ENCODE measurements at places on chromosomes 3 and 15.

DNA sequence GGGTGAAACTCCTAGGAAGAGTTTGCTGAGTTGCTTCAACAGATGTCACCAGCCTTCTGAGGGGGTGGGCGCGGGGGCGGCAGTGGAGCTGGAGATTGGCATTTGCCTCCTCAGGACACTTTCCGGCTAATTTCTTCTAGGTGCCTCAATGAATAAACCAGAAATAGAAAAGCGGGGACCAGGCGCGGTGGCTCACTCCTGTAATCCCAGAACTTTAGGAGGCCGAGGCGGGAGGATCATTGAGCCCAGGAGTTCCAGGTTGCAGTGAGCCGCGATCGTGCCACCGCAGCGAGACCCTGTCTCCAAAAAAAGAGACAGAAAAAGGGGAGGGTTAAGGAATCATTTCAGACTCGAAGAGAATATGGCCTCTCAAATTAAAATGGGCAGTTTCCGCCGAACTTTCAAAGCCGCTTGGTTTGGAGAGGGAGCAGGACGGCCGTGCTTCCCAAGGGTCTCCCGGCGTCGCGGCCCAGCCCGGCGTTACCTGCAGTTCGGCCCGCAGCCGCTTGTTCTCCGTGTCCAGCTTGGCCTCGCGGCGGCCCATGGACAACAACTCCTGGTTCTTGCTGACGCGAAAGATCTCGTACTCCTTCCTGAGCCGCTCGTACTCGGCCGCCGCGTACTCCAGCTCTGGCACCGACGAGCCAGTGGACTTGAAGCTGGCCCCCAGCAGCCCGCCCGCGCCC is 587 bp downstream of the NPHP3 start:
- no peak for DNase-seq

DNA sequence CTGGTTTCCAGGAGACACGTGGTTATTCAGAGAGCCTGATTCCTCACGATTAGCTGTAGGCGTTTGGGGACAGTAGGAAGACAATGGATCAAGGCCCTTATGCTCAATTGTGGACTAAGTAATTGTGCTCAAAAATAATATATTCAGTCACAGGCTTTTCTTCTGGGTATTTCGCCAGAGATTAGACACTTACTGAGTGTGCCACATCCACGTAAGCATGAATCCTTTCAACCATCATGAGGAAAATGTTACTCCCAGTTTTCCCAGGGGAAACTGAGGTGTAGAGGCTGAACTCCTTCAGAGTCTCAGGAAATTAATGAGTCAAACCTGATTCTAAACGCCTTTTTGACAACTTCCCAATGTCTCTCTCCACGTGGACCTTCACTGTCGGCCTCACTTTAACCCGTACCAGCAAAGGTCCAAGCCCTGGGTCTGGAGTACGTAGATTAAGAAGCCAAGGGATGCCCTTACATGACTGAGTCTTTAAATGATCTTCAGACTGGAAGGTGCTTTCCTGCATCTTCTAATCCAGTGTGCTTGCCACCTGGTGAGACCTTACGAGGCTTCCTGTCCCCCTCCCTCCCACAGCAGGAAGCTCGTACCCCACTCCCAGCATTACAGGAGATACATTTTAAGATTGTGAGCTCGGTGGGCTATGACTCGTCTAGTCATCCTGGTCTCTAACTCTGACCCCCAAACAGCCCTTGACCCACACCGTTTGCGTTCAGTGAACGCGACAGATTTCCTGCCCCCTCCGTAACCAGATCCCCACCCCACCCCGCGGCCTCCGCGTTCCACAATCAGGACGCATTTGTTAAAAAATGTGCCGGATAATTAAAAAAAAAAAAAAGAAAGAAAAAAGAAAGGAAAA is 1.7 kb downstream of the PKM start:
- no peak for DNase-seq

GRCh38 chr3:59401924-59402323 is 352.1 kb upstream of the CFAP20DC start:
- DNase-seq: no peak

DNA sequence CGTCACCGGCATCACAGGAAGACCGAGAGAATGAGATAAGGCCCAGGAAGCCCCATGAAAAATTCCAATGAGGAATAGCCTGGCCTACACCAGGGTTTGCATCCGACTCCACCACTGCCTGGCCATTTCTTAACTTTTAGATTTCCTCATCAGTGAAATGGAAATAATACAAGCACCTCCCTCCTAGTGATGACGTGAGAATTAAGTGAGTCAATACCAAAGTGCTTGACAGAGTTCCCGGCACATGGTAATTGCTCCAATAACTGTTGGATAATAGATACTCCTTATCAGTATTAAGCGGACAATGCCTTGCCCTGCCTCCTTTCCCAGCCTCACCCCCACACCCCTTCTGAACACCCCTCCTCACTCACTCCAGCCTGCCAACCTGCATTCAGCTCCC is 105.4 kb downstream of the TLE3 start:
- DNase-seq: no peak

GRCh38 chr3:71868876-71869275 is 83.9 kb upstream of the PROK2 start:
- DNase-seq: no peak

GRCh38 chr3:179750720-179751328 is 98.0 kb downstream of the USP13 start:
- no peak for DNase-seq

DNA sequence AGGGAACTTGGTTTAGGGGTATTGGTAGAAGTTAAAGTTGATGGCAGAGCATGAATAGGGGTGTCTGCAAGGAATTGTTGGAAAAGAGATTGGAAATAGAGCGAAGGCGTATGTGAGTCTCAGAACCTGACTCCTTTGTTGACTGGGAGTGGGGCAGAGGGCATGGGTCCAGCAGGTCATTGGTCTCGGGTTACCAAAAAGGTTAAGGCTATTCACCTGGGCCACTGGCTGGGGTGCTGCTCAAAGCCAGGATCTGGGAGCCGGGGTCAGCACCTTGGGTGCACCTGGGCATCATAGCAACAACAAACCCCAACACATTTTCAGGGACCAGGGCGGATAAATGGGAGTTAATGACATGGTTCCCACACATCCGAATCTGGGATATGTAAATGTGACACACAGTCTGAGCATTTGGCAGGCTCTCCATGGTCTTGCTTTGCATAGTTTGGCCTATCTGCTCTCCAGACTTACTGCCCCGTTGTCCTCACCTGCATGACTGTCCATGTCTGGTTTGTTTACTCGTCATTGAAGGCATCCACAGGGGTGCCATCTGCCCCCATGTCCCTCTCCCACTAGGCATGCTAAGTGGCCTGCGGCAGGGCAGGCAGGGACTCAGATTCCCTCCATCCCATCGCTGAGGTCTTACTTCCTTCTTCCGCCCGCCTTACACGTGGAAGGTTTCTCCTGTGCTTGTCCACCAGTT is 10.1 kb downstream of the KLF13 start:
- no peak for DNase-seq

DNA sequence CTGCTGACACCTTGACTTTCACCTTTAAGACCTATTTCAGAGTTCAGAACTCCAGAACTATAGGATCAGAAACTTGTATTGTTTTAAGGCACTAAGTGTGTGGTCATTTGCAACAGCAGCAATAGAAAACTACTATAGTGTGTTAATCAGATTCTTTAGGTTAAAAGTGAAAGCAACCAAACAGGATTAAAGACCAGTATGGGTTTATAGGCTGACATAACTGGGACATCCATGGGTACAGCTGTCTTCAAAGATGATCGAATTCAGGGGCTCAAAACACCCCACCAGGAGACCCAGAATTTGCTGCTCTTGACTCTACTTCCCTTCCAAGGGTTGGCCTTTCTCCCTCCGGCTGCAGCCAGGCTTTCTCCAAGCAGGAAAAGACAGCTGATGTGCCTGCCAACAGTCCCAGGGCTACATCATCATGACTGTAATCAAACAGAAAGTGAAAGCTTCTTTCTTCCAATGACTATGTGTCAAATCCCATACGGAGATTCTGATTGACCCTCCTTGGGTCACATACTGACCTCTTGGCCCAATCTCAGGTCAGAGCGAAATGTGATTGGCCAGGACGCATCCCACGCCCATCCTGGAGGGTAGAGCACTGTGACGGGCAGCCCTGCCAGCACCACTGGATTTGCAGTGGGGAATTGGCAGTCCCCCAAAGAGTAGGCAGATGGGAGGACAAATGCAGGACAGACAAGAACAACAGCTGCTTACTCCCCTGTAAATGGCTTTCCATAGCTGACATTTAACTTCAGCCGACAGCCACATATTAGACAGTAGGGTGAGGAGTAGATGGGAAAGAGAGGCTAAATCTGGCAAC is 51.4 kb upstream of the RNF7 start:
- no peak for DNase-seq

DNA sequence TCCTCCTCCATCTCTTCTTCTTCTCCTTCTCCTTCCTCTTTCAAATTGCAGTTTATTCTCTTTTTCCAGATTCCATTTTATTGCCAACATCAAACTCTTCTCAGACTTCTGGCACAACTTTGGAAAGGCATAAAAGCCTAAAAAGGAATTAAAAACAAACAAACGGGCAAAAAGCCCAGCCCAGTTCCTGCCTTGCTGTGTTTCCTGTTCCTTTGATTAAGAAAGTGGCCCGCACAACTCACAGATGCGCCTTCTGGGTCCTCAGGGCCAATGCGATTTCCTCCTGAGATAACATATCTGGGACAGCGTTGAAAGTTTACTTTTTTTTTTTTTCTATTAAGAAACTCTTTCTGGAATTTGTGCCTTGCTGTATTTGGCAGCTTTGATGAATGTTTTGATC is 158.7 kb upstream of the UBE3A start:
- no peak for DNase-seq

All from activated T-helper 1 cell treated with Interleukin-2 at 50 U/mL for 16 hours (primary cell).